ENCODE measurements at places on chromosomes 16 and 17.

- DNase-seq, result no peak
Observed at GRCh38 chr17:17303847-17304490, 796 bp downstream of the NT5M start.

- no peak for DNase-seq
Observed at GRCh38 chr17:72714357-72714966, 378.0 kb downstream of the SLC39A11 start.

GRCh38 chr17:78323826-78324390 lies 36.0 kb downstream of the SOCS3 start:
- no peak for DNase-seq

DNA sequence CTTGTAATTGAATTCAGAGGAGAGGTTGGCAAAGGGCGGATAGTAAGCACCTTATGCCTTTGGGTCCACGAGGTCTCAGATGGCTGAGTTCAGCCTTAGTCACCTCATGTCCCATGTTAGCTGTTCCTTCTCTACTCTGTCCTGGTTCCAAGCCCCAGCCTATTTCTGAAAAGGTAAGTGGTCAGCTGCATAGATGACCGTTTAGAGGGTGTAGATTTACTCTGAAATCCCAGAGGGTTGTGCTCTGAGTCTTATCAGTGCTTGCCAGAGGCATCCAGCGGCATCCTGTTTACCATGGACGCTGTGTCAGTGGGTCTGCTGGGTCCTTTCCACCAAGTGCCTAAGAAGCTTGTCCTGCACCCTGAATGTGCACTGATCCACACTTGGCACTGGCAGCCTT lies 1.9 kb downstream of the ZNF778 start:
- no peak for DNase-seq

GRCh38 chr17:2170023-2170422 lies 115.1 kb downstream of the HIC1 start:
- DNase-seq, result peak; percentile 81

GRCh38 chr16:82301146-82301755 lies 131.2 kb upstream of the MPHOSPH6 start:
- no peak for DNase-seq

DNA sequence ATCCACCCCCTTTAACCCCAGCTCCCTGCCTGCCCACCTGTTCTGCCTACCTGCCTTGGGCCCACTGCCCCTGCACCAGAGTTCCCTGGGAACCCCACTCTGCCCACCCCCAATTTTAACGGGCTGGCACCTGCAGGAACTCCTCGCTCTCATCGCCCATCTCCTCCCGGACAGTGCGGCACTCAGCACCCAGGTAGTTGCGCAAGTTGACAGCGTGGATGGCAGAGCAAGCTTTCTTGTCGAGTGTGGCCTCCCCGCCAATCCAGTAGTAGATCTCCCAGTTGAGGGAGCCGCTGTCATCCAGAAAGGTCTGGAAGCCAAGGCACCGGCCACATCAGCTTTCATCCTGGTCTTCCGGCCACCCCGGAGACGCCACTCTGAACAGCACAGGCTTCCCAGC lies 7.8 kb downstream of the FLII start:
- DNase-seq, result no peak

DNA sequence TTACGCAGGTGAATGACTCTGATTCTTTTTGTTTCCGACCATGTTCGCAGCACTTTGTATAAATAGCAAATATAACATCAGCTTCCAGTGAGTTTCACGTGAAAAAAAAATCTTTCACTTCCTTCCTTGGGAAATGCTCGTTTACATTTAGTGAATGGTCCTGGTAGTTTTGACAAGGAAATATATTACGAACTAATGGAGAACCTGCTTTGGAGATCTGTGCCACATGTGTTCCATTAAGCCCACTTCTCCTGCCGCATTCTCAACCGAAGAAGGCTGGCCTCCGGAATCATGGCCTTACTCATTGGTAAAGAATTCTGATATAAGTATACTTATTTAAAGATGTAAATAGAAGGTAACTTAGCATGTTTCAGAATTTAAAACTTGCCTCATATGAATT lies 3.6 kb downstream of the CRAMP1 start:
- DNase-seq, result no peak

DNA sequence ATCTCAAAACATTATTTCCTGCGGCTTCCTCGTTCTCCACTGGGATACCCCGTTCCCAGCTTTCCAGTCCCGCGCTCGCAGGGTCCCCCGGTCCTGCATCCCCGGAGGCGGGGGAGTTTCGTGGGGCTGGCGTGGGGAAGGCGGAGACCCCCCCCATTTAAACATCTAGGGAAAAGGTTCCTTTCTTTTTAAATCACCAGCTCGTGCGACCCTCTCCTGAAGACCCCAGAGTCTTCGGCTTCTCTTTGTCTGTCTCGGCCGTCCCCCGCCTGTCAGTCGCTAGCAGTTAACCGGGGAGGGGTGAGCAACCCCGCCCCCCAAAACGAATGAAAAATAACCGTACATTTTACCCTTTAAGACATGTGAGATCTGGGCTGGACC lies 473 bp upstream of the IGF2BP1 start:
- no peak for DNase-seq

DNA sequence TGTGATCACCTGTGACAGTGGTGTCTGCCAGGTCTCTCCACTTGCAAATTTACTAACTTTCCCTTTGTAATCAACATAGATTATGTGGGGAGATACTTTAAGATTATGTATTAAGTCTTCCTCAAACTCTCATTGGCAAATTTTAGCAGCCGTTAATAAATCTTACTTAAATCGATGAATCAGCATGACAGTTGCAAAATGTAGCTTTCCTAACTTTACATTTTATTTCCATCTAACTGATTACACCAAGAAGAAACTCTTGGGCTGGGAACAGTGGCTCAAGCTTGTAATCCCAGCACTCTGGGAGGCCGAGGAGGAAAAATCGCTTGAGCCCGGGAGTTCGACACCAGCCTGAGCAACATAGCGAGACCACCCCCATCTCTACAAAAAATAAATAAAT lies 23.3 kb upstream of the CPNE2 start:
- DNase-seq, result no peak

GRCh38 chr16:82935766-82936165 lies 309.0 kb downstream of the CDH13 start:
- no peak for DNase-seq

- no peak for DNase-seq
Observed at GRCh38 chr16:83960521-83961249, 7.4 kb upstream of the NECAB2 start.

- no peak for DNase-seq
Observed at GRCh38 chr16:35690413-35690812, 2231.0 kb downstream of the TP53TG3F start.

GRCh38 chr17:67055041-67055443 lies 10.7 kb downstream of the CACNG1 start:
- no peak for DNase-seq

DNA sequence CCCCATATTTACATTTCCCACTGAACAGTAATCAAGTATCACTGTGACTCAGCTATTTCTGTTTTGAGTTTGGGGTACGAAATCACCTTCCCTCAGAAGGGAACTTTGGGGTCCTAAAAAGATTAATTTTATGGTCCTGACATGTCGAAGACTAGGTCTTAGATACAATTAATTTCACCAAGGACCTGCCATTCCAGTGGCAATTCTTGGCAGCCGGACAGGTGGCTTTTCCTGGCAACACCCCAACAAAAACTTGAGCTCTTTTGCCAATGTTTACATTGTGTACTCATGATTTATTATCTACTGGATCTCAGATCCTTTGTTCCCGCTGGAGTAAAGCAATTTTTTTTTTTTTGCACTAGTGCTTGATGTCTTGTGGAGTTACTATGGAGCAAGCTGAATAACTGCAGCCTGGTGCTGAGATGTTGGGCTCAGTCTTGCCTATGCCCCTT lies 14.4 kb downstream of the SLFN5 start:
- peak; percentile 6 for DNase-seq

GRCh38 chr16:63653044-63653839 lies 1468.6 kb downstream of the CDH11 start:
- no peak for DNase-seq

DNA sequence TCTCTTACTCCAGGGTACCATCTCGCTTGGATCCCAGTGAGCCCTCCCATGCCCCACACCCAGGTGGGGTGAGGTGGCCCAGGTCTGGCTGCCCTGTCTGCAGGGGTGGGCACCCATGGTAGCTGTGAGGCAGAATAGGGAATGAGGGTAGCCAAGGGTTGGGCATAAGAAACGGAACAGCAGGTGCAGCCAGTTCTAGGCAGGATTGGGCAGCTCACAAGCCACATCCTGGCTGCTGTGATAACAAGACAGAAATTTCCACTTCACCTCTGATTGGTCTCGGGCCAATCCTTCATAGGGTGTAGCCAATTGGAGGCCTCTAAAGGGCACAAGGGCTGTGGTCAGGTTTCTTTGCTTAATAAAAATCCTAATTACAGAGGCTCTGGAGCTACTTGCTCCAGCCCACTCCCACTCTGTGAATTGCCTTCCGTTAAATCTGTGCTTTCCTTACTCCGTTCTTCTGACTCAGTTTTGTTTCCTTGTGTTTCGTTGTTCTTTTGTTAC lies 1.5 kb upstream of the ARHGDIG start:
- peak; percentile 70 for DNase-seq

GRCh38 chr17:35773129-35773528 lies 12.4 kb downstream of the C17orf50 start:
- no peak for DNase-seq

- DNase-seq, result peak; percentile 88
Observed at GRCh38 chr16:69796285-69797118, 34.4 kb downstream of the WWP2 start.

DNA sequence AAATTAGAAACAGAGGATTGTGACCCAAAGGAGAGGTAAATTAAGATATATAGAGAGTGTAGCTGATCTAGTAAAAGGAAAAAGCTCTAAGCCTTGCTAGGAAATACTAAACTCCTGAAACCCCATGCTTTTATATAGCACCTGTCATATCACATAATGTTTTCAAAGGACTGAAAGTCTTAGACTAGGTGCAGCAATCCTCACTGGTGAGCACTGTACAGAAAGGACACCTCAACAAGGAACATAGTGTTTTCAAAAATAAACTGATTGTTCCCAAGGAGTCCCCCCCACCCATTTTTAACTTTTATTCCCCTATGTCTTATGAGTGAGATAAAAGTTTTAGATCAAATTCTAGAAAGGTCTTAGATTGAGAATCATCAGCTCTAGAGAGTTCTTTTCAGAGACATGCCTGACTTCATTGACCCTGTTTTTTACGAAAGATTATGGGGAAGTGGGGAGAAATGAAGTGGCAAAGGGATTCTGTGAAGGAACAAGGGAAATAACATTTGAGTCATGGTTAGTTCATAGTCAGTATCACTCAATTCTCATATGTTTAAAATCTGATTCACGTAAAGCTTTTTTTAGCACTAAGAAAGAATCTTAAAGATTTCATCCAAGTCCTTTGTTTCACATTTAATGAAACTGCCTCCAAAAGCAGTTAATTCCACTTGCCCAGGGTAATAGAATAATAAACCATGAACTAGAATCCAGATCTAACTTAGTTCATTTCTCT lies 166.4 kb downstream of the CYB561 start:
- no peak for DNase-seq

DNA sequence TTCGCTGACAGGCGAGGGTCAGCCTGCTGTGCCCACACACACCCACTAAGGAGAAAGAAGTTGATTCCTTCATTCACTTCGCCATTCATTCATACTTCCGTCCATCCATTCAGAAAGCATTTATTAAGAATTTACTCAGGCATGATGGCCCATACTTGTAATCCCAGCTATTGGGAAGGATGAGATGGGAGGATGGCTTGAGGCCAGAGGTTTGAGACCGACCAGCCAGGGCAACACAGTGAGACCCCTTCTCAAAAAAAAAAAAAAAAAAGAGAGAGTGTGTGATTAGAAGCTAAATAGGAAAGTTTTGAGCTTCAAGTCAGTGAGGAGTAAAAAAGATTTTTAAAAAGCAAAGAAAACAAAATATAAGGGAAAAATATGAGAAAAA lies 8.7 kb downstream of the CES2 start:
- DNase-seq, result no peak

- DNase-seq, result no peak
Observed at GRCh38 chr17:36117505-36118382, 14.1 kb downstream of the CCL4 start.

GRCh38 chr17:19897090-19897837 lies 29.5 kb upstream of the ULK2 start:
- no peak for DNase-seq

- DNase-seq, result peak; percentile 88
Observed at GRCh38 chr17:81440511-81441244, 45.4 kb downstream of the BAHCC1 start.

DNA sequence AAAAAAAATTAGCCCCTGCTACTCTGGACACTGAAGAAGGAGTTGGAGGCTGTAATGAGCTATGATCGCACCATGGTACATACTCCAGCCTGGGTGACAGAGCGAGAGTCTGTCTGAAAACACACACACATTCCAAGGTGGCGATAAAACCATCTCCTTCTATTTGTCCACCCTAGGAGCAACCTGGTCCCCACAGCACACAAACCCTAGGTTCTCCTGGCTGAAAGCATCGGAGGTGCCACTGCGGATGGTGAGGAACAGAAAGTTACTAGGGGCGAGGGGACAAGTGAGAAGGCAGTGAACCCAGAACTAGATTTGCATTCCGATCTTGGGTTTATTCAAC lies 1.4 kb upstream of the ECI1 start:
- no peak for DNase-seq

- no peak for DNase-seq
Observed at GRCh38 chr17:1475321-1475854, 17.1 kb downstream of the MYO1C start.

DNA sequence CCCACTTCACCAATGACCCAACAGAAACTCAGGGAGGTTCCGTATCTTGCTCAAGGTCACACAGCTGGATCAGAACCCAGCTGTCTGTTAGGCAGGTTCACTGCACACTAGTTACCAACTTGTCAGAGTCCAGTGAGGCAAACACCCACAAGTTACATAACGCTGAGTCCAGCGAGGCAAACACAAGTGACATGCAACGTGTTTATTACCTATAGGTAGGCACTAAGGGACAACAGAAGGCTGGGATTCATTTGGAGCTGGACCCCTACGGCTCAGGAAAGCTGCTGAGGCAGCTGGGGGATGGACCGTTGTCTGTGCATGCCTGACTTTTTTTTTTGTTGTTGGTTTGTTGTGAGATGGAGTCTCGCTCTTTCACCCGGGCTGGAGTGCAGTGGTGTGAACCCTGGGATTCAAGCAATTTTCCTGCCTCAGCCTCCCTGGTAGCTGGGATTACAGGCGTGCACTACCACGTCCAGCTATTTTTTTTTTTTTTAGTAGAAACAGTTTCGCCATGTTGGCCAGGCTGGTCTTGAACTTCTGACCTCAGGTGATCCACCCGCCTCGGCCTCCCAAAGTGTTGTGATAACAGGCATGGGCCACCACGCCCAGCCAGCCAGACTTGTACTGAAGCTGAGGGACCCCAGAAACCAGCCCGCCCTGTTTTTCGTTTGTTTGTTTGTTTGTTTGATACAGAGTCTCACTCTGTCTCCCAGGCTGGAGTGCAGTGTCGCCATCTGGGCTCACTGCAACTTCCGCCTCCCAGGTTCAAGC lies 1.9 kb upstream of the RSAD1 start:
- no peak for DNase-seq

DNA sequence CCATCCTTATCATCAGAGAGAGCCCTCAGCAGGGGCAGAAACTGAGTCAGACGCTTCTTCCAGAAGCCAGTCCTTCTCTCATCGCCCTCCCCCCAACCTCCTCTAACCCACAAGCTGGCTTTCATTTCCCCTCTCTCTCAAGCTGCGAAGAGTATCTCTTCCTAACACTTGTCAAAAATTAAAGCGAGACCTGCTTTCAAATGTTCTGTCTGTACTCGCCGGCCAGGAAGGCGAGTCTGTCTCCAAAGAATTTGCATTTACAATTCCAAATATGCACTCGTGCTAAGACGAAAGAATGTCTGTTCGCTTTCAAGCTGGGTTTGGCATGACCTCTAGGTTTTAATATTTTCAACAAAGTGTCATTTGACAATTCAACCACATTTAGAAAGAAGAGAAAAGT lies 140.4 kb downstream of the RGS9 start:
- DNase-seq, result no peak

Data from GM23338 (cell line).